Testis (tissue), 5 donors: ENCODE measurements at places on chromosomes 11 and 22. TPM values are rescaled to one million over a fixed set of nuclear protein-coding genes. Genes with fewer than 3 reads are reported as not detected.
A peak's percentile ranks its signal among the peaks of the same experiment; 100 is the strongest.

DNA sequence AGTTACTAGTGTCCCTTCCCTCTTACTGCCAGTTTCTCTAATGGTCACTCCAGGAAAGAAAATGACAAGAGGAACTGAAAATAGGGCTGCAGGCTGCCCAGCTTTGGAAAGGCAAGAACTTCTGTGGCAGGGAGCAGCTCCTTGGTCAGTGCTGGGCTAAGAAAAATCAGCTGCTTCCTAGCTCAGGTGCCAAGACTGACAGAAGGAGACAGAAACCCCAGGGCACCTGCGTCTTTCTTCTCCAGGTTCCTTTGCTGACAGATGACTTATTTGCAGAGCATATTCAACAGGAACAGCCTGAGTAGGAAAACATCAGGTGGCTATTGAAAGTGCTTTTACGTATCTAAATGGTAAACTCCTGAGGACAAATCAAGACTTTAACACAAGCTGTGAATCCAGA lies 25.4 kb downstream of the MAML2 start:
- no peaks in the 10 kb centered on the region for H3K36me3 ChIP-seq
- H3K4me3 ChIP-seq: no peak overlapping the region
- H3K27ac ChIP-seq: peak overlapping the region; percentile 37
- no peaks in the 10 kb centered on the region for H3K27me3 ChIP-seq

VPS37C gene
- 29.1 TPM for total RNA-seq

ARVCF gene
- 57.7 TPM for total RNA-seq

LMO1 gene
- 1.5 TPM for total RNA-seq

TMPRSS4 gene
- 1.3 TPM for total RNA-seq

ASCL2 gene
- total RNA-seq: 4.8 TPM

NXPE2 gene
- total RNA-seq: 0.81 TPM

MIOX gene
- 0.25 TPM for total RNA-seq

GRCh38 chr11:75174781-75175370 lies 24.0 kb downstream of the SLCO2B1 start:
- peaks cover 24% of the 10 kb centered on the region for H3K4me1 ChIP-seq
- H3K36me3 ChIP-seq: no peaks in the 10 kb centered on the region
- H3K27ac ChIP-seq: peak overlapping the region; percentile 77
- no peaks in the 10 kb centered on the region for H3K27me3 ChIP-seq

CHADL gene
- 12.8 TPM for total RNA-seq

DNA sequence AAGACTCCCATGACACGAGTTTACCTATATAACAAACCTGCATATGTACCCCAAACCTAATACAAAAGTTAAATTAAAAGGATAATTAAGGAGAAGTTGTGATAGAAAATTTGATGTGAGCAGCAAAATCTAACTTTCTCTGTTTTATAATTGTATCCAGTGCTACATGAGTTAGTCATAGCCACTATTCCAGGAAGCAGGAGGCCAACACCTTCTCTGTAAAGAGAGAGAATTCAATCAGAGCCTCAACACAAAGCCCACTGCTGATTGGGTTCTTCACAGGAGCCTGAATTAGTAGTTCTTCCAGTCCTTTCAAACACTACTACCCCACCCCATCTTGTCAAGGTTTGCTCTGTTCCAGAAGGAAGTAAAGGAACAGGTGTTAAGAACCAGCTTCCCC lies 84.2 kb downstream of the BLID start:
- no peaks in the 10 kb centered on the region for H3K27me3 ChIP-seq
- no peaks in the 10 kb centered on the region for H3K36me3 ChIP-seq
- no peak for DNase-seq

DNA sequence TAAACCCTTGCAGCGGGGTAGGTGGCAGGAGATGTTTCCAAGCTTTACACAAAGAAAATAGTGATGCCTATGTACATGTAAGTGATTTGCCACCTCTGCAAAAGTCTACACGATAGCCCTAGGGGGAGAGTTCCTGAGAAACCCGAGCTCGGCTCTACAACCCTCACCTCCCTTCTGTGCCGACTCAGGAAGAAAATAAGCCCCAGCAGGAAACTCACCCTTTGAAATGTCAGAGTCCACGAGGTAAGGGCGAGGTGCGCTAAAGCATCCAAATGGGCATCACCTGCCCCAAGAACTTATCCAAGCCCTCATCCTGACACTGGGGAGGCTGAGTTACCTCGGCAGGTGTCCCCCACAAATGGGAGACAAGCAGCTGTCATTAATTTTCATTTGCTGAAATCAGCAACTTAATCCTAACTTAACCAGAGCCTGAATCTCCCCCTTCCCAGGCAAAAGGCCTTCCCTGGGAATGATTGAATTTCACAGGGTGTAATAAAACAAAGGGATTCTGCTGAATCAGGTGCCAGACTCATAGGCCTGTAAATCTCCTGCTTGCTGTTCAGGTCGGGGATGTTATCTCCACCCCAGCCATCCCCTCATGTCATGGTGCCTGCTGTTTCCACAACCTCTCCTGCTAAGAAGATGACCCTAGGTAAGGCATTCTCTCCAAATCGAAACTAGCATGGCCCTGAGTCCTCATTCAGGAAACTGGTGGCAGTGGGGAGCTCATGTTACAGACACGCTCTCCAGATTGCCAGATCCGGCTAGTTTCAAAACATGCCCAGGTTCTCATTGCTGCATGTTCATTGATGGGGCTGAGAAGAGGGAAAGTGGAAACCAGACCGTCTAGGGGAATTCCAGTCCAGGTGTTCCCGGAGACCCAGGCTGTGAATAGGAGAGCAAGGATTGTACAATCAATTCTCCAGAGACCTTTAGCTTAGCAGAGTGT lies 105.3 kb upstream of the KIRREL3 start:
- no peak for DNase-seq
- no peaks in the 10 kb centered on the region for H3K27me3 ChIP-seq
- no peaks in the 10 kb centered on the region for H3K4me1 ChIP-seq

DNA sequence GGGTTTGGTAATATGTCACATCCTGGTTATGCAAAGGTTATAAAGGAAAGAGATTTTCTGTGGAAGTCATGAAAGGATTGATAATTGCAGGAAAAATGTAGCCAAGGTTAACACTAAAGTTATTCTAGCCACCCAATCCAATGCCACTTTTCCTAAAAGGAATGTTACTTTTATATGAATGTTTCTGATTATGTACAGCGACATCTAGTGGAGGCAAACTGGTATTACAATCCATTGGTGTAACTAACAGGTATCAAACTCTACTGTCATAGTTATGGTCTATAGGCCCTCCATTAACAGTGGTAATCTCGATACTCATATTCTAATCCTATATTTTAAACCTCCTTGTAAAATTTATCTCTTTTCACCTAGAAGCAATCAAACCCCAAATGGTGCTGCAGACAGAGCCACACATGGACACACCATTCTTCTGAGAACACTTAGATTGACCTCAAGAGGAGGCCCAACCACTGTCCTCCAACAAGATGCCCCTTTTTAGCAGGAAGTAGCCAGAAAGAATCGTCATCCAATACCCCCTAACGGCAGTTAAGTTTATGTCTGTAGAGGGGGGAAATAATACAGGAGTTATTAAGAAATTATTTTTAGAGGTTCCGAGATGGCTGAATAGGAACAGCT lies 74.9 kb upstream of the RAG2 start:
- H3K4me1 ChIP-seq: no peaks in the 10 kb centered on the region
- peak; percentile 44 for DNase-seq
- no peaks in the 10 kb centered on the region for H3K36me3 ChIP-seq
- no peaks in the 10 kb centered on the region for H3K27me3 ChIP-seq
- no peak overlapping the region for H3K4me3 ChIP-seq

DNA sequence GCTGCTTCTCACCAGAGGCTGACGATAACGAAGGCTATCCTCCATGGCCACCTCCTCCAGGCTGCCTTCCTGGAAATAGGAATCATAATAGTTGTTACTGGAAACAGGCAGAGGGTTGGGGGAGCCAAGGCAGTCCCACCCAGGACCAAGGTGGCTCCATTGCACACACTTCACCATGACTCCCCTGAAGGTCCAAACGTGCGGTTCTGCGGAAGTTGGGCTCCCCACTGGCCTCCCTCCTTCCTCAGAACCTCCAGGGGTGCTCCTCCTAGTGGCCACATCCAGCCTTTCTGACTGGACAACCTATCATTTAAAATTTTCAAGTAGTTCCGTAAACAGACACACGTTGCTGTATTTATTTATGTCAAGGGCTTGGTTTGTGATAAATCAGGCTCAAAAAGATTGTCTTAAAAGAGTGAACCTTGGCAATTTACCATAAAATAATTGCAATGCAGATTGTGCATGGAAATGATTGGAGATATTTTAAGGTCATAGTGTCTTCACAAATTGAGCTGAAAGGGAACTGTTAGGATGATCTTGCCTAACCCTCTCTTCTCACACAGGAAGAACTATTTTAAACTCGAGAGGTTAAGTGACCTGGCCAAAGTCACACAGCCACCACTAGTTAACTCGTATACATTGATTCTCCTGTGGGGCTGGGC lies 1.4 kb upstream of the TCN2 start:
- no peak overlapping the region for H3K27ac ChIP-seq
- no peaks in the 10 kb centered on the region for H3K27me3 ChIP-seq
- H3K4me3 ChIP-seq: no peak overlapping the region
- DNase-seq: peak; percentile 64
- H3K36me3 ChIP-seq: no peaks in the 10 kb centered on the region

GRCh38 chr11:18802381-18803257 lies 11.0 kb upstream of the PTPN5 start:
- H3K4me1 ChIP-seq: peaks cover 8% of the 10 kb centered on the region
- no peak overlapping the region for H3K4me3 ChIP-seq
- no peaks in the 10 kb centered on the region for H3K27me3 ChIP-seq
- H3K27ac ChIP-seq: no peak overlapping the region
- no peaks in the 10 kb centered on the region for H3K36me3 ChIP-seq
- peak; percentile 86 for DNase-seq

DNA sequence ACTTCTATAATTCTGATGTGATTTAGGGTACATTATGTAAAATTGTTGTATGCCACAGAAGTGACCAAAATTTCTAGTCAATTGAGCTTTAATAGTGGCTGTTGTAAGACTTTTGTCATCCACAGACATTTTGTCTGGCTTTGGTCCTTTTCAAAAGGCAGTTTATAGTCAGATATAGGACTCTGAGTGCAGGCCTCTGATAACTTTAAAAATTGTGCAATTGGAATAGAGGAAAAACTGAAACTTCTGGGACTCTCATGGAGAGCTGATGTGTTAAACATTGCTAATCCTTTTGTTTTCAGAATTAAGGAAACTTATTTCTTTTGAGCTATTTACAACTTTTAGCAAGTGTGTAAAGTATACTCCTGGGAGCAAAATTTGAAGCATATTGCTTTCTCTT lies 9.0 kb upstream of the MRPL17 start:
- no peaks in the 10 kb centered on the region for H3K36me3 ChIP-seq
- H3K4me1 ChIP-seq: peaks cover 4% of the 10 kb centered on the region
- DNase-seq: no peak
- H3K27ac ChIP-seq: no peak overlapping the region
- H3K4me3 ChIP-seq: no peak overlapping the region

DNA sequence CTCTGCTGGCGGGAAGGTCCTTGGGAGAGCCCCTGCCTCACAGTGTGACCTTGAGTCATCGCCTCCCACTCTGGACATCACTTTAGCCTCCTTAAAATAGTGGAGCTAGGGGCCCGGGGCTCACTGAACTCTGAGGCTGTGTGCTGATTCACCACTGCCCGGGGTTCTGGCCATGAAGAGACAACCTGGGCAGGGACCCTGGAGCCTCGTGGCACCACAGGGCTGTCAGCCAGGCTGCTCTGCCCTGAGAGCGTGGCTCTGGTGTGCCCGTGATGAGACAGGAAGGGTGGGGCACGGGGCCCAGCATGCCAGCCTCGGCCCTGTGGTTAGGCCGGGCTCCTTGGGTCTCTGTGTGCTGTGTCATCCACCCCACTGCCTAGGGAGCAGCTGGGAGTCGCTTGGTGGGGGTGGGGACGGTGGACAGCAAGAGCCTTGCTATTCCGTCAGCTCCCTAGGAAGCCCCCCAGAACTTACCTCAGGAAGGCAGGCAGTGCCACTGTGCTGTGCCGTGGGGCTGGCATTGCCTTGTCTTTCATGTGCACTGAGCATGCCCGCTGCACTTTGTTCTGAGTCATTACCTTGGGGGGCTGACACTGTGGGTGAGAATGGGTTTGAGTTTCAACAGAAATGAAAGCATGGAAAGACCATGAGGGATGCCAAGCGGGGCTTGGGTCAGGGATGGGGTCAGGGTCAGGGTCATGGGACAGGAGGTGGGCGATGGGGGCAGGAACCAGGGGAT lies 31.7 kb downstream of the TPCN2 start:
- no peaks in the 10 kb centered on the region for H3K36me3 ChIP-seq
- DNase-seq: no peak
- H3K4me3 ChIP-seq: no peak overlapping the region
- no peak overlapping the region for H3K27ac ChIP-seq

- no peak overlapping the region for H3K27ac ChIP-seq
- H3K36me3 ChIP-seq: no peaks in the 10 kb centered on the region
- no peaks in the 10 kb centered on the region for H3K27me3 ChIP-seq
- H3K4me1 ChIP-seq: no peaks in the 10 kb centered on the region
- DNase-seq: no peak
These were observed 137.2 kb downstream of the DBX1 start for GRCh38 chr11:20023082-20023426.

GRCh38 chr22:32557444-32557843 lies 82.8 kb downstream of the FBXO7 start:
- DNase-seq: no peak
- H3K4me1 ChIP-seq: no peaks in the 10 kb centered on the region
- no peak overlapping the region for H3K27ac ChIP-seq
- no peaks in the 10 kb centered on the region for H3K27me3 ChIP-seq
- H3K36me3 ChIP-seq: no peaks in the 10 kb centered on the region

GRCh38 chr11:75959540-75959939 lies 144.5 kb downstream of the UVRAG start:
- H3K4me1 ChIP-seq: no peaks in the 10 kb centered on the region
- H3K36me3 ChIP-seq: no peaks in the 10 kb centered on the region
- no peak overlapping the region for H3K4me3 ChIP-seq
- no peak overlapping the region for H3K27ac ChIP-seq
- no peaks in the 10 kb centered on the region for H3K27me3 ChIP-seq
- DNase-seq: no peak

GRCh38 chr11:5577101-5577500 lies 3.6 kb upstream of the OR52B6 start:
- H3K27ac ChIP-seq: no peak overlapping the region
- no peaks in the 10 kb centered on the region for H3K27me3 ChIP-seq
- no peak for DNase-seq
- H3K36me3 ChIP-seq: no peaks in the 10 kb centered on the region
- no peak overlapping the region for H3K4me3 ChIP-seq

DENND6B gene
- total RNA-seq: 18.0 TPM

F2 gene
- total RNA-seq: 2.4 TPM
